ENCODE measurements at places on chromosomes 3 and 15. TPM values are rescaled to one million over a fixed set of nuclear protein-coding genes. Genes with fewer than 3 reads are reported as not detected.

DNA sequence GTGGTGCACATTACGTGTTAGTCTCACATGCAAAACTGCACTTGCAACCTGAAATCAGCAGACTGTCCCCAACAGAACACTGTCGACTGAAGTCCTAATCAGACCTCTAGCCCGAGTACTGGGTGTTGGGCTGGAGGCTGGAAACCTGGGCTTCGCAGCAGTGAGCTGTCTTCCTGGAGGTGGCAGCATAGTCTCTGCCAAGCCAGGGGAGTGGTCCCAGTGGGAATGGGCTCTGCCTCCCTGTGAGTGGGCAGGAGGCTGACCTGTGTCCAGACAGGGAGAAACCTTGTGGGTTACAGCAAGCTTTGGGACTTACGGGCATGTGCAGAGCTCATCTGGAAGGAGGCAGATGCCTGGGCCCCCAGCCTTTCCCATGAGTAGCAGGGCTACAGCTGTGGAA is 38.2 kb upstream of the MYZAP start:
- DNase-seq, result no peak
- no peaks in the 10 kb centered on the region for H3K4me1 ChIP-seq
- H3K4me3 ChIP-seq, result no peak overlapping the region
- H3K27me3 ChIP-seq, result no peaks in the 10 kb centered on the region

DNA sequence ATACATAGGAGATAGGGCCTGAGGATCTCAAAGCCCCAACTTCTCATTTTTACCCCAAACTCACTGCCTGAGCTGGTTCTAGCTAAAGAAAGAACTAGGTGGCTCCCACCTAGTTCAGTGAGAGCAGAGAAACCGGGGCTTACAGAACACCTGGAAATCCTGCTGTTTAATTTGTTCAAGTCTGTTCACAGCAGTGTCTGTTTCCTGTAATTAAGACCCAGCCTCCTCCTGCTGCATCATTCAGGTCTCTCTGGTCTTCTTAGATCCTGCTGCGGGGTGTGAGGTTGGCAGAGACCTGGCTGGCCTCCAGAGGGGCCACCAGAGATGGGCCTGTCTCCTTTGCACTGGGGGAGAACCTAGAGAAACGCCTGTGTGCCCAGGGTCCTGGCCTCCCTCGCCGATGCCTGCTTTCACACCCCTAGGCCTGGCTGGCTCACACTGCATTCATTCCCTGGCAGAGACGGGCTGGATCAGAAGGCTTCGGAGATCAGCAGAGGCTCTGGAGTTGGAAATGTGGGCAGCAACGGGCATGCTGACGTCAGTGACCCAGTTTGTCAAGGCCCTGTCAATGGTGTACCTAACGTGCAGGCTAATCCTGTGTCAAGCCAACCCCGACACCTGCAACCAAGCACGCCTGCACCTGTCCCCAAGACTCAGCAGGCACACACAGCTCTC is 4.9 kb upstream of the CHRNA3 start:
- no peak overlapping the region for H3K4me3 ChIP-seq
- no peaks in the 10 kb centered on the region for H3K36me3 ChIP-seq
- peaks cover 16% of the 10 kb centered on the region for H3K27me3 ChIP-seq

DNA sequence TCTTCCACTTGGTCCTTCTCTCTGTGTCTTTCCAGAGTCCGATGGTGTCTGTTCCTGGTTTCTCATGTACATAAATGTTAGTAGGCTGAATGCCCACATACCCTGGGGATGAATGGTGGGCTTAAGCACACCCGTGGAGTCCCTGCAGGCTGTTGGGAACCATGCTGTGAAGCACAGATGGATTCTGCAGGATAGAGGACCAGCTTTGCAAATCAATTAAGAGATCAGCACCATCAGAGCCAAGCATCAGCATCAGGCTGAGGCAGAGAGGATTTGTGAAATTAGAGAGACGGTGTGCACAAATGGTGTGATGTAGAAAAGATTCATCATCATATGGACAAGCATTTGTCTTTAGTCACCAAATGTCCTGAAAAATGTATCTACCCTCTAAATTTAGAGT is 127.1 kb downstream of the SV2B start:
- H3K27ac ChIP-seq, result no peak overlapping the region
- no peak for DNase-seq
- peaks cover 3% of the 10 kb centered on the region for H3K27me3 ChIP-seq
- no peaks in the 10 kb centered on the region for H3K36me3 ChIP-seq
- no peaks in the 10 kb centered on the region for H3K4me1 ChIP-seq

Gene ARF4
- 43.4 TPM for total RNA-seq

Gene ROPN1
- 0.09 TPM for total RNA-seq

Gene CD86
- total RNA-seq, result 13.8 TPM

Gene FBXW12
- 0.05 TPM for total RNA-seq

Measured in thymus (tissue), 14 donors.